ENCODE measurements at places on chromosomes 2 and 18.

GRCh38 chr2:211836409-211836808 is 702.2 kb downstream of the ERBB4 start:
- no peak for DNase-seq

- no peak for DNase-seq
These were observed 258.0 kb upstream of the NRP2 start for GRCh38 chr2:205424326-205424725.

GRCh38 chr18:29780816-29781215 is 1261.7 kb downstream of the DSC3 start:
- no peak for DNase-seq

GRCh38 chr18:22985250-22985649 is 52.1 kb downstream of the RBBP8 start:
- DNase-seq, result no peak

- no peak for DNase-seq
These were observed 94.9 kb downstream of the MGAT5 start for GRCh38 chr2:134348760-134349159.

- DNase-seq, result no peak
These were observed 352.6 kb upstream of the CWC22 start for GRCh38 chr2:180359522-180360282.

DNA sequence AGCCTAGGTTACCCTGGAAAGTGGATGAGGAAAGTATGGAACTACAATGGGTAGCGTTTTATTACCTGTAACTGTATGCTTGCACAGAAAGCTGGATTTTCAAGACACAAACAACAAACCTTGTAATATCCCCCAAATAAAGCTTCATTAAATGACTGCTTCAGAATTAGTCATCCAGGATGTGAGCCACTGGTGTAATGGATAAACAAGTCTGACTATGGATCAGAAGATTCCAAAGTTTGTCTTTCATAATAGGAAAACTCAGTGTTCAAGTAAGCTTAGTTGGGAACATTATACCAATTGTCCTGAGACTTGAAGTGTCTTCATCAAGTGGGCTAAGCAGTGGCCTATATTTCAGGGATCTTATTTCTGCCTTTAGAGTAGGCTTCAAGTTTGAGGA is 518.8 kb downstream of the LRP1B start:
- no peak for DNase-seq

GRCh38 chr18:74172697-74173433 is 24.5 kb downstream of the TIMM21 start:
- no peak for DNase-seq

- no peak for DNase-seq
These were observed 105.1 kb upstream of the STON1 start for GRCh38 chr2:48424866-48425265.

DNA sequence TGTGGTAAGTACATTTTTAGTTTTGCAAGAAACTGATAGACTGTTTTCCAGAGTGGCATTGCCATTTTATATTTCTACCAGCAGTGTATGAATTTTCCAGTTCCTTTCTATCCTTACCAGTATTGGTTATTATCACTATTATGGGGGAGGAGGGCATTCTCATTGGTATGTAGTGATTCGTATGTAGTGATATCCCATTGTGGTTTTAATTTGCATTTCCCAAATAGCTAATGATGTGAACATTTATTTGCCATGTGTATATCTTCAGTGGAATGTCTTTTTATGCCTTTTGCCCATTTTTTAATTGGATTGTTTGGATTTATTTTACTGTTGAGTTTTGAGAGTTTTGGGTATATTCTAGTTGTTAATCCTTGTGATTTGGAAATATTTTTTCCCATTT is 16.9 kb downstream of the EIF5B start:
- no peak for DNase-seq

- DNase-seq, result no peak
These were observed 60.5 kb downstream of the ADNP2 start for GRCh38 chr18:80169607-80170006.

DNA sequence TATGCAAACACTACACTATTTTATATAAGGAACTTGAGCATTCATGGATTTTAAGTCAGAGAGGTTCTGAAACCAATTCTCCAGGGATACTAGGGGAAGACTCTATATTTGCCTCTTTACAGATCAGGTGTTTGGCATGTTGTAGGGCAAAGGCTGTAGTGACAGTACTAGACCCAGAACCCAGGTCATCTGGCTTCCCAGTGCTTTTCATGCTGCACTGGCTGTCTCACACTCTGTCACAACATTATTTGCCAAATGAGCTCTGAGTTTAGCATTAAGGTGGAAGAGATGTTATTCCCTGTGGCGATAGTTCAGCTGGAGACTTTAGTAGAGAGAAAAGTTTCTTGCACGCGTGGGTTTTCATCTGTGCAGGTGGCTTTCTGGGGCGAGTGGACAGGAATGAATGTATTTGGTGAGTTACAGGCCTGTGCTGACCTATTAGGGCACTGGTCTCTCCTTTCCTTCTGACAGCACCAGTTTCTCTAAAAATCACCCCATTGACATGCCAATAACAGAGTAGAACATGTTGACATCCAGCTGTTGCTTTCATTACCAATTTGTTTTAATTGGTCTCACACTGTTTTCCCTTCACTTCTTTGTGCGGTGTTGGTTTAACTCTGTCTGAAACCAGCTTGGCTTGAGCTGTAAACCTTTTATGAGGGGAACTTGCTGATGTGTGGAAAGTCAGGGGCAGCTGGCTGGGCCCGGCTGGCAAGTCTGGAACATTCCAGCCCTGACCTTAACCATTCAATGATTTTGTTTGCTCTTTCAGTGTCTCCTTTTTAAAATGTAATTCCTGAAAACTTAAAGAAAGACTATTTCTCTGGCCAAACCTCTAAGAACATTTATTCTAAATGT is 643.0 kb upstream of the FAM98A start:
- no peak for DNase-seq

DNA sequence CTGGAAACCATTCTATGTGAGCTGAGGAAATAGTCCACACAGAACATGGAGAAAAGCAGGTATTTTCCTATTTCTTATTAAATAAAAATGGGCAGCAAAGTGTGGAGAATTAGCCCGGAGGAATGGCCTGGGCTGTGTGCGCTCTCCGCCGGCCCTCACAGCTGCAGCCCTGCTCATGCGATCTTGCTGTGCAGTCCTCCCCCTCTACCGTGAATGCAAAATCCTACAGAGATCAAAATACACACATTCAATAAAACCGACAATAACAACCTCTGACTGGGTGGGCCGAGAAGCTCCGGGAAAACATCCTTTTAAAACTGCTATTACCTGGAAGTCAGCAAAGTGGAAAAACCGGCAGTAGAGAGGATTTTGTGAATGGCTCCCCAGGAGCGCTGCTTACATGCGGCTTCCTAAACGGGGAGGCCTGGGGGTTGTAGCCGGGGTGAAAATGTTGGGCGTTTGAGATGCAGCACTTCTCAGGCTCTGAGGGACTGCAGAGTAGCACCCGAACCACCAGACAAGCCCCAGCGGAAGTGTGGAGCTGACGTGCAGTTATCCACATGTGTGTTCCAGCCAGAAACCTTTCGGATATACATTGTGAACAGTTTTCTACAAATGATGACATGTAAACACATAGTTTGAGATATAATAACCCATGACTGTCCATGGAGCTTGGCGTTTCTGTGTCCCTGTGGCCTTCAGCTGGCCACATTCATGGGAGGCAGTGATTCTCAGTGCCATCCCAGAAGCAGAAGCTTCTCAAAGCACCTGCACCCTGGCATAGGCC is 94.2 kb upstream of the ALKAL2 start:
- no peak for DNase-seq

- DNase-seq, result no peak
These were observed 6.7 kb downstream of the PSMD1 start for GRCh38 chr2:231063347-231063746.

- no peak for DNase-seq
These were observed 129.5 kb downstream of the PAX3 start for GRCh38 chr2:222169346-222169745.

DNA sequence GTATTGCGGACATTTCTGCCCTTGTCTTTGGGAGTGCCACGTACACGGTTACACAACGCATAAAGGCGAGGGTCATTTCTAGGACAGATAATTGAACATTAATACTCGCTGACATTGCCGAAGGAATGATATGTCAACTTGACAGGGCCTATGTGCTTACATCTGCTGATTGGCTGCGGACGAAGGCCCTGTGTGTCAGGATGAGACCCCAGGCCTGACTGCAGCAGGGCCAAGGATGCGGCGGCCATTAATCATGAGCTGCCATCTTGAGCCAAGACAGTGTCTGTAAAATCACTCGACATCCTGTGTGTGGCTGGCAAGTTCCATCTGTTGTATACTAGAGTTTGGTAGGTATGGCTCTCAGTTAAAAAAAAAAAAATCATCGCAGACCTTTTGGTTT is 96.6 kb downstream of the MEIS1 start:
- no peak for DNase-seq

DNA sequence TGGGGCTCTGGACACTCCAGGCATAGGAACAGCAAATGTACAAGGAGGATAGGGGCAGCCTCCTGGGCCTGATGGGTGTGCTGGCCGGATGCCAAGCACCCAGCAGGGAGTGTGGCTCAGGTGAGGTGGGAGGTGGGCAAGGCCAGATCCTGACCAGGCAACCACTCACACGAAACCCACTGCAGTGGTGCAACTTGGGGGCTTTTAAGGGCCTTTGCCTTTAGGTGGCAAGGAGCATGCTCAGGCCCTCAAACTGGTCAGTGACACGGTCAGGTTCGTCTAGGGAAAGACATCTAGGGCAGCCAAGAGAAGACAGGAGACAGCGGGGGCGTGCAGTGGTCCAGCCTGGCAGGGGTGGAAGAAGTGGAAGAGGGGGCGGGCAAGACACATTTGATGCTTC is 18.4 kb upstream of the TEX51 start:
- DNase-seq, result no peak

DNA sequence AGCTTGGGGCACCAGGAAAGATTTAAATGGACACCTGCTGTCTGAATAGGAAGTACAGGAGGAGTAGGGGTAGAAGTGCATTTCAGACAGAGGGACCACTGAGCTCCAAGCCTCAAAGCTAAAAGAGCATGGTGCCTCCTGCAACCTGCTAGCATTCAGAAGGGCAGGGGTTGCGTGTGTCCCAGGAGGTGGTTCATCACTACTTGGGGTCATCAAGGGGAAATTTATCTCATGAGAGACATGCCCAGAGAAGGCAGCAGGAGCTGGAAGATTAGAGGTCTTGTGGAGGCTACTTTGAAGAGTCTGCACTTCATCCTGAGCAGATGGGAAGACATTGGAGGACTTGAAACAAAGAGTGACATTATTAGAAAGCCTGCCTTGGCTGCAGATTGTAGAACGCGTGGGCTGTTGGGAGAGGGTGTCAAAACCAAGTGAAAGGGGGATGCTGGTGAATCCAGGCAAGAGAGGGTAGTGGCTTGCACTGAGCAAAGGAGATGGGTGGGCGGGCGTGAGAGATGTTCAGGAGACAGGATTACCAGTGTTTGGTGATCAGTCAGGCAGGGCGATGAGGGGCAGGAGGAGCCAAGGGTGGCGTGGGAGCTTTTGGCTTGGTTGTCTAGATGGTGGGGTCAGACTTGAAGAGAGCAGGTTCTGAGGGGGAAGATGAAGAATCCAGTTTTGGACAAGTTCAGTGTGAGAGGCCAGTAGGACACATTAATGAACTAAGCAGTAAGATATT is 154.0 kb downstream of the DYSF start:
- DNase-seq, result no peak

DNA sequence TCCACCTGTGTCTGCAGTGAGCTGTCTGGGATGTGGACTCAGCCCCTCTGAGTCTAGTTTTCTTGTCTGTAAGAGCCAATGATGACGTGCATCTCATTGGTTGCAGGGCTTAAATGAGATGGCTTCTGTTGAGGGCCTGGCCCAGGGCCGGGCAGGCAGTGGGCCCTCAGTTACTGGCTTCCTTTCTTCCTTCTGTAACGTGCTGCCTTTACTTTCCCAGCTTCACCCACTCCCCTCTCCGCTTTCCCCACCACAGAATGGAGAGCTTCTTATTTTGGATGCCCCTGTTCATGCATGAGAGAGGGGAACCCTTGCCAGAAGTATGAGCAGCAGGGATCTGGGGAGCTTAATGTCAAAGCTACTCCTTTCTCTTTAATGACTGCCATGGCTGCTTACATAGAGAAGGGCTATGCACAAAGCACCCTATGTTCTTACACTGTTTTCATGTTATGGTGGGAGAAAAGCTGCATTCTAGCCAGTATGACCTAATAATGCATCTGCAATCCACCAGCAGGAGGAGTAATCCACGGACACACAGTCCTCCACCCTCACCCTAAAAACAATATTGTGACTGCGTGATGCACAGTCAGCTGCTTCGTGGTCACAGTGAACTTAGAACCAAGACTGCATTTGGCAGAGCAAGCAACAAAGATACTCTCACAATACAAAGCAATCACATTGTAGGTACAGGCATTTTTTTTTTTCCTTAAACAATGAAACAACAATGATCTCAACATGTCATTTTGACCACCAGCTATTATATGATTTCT is 37.2 kb downstream of the CREG2 start:
- DNase-seq, result no peak

GRCh38 chr2:211045025-211045424 is 488.6 kb downstream of the CPS1 start:
- no peak for DNase-seq

GRCh38 chr2:239813261-239814115 is 211.7 kb downstream of the NDUFA10 start:
- DNase-seq, result no peak

Data from activated effector memory CD4-positive, alpha-beta T cell treated with Interleukin-2 at 50 U/mL for 16 hours (primary cell).